ENCODE measurements at places on chromosomes 1 and 21.

DNA sequence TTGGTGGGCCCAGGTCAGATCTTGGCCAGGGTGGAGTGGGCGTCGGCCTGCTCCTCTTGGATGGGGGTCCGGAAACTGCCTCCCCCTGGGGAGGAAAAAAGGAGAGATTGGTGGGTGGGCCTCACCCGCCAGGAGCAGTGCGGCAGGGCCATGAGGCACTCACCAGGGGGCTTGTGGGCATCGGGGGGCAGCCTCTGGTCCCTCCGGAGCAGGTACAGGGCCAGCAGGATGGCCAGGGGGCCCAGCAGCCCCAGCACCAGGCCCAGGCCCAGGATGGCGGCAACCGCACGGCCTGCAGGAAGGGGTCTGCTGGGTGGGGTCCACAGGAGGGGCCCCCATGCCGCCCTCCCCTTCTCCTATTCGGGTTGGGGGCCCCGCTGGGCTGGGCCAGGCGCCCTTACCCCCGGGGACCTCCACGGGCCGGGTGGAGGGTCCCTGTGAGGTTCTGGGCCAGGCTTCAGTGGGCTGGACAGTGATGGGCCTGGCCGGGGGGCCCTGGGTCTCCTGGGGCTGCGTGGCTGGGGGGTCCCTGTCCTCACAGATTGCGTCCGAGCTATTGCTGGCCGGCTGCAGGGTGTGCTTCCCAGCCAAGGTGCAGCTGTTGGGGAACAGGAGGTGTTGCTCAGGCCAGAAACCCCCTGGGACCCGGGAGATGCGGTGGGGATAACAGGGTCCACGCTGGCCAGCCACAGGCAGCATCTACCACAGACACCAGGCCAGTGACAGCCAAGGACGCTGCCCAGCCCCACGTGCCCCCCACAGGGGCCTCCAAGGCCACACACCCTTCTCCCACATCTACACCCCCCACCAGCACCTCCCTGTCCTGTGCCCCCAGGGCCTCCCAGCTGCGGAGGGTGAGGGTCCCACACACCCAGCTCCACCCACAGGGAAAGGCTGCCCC lies 2.2 kb downstream of the TNFRSF4 start:
- DNase-seq: no peak

GRCh38 chr1:151461694-151462093 lies 2.4 kb upstream of the POGZ start:
- DNase-seq: no peak

DNA sequence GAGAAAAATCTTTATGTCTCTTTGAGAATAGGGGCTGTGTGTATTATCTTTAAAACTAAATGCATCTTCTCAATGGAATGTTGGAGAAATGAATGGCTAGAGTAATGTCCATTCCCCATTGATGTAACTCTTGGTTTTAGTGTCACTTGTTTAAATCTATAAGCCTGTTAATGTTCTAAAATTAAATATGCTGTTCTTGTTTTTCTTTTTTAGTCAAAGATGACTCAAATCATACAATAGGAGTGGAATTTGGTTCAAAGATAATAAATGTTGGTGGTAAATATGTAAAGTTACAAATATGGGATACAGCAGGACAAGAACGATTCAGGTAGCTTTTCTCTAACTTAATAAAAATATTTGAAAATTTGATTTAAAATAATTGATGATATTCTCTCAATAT lies 17.6 kb downstream of the RAB4A start:
- DNase-seq: no peak

GRCh38 chr1:10630661-10631120 lies 155.9 kb downstream of the PEX14 start:
- DNase-seq: no peak

GRCh38 chr1:211939876-211940468 lies 95.4 kb downstream of the INTS7 start:
- no peak for DNase-seq

- no peak for DNase-seq
Measured at GRCh38 chr1:71046891-71047634, 553 bp downstream of the PTGER3 start.

- DNase-seq: no peak
Measured at GRCh38 chr1:214003233-214003632, 15.5 kb downstream of the PROX1 start.

DNA sequence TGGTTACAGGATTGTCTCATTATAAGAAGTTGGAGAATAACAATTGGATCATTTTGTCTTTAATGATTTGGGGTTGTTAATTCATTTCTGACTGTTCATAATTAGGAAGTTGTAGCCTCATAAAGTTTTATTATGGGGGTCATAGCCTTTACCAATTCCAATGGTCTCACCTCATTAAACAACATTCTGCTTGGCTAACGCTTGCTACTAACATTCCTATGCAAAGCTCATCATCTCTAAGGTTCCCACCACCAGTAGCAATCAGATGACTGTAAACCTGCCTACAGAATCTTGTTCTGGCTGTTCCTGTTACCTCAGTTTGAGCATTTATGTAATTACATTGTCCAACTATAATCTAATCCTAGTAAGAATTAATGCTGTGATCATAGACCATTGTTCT lies 60.2 kb downstream of the ODF2L start:
- no peak for DNase-seq

DNA sequence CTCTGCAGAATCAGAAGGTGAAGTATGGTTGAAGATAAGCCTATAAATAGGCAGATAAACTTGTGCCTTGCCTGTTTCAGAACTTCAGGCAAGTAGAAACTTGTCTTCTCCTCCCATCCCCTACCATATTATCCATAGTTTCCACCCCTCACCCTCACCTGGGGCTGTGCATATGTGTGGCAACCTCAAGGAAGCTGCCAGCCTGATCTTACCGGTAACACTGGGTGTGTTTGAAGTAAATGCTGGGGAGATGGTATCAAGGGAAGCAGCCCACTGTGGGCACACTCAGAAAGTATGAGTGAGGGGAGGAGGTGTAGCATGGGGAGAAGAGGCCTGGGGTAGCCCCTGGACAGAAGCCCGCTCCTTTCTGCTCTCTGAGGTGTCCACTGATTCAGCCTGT lies 14.5 kb downstream of the VANGL2 start:
- DNase-seq: no peak

GRCh38 chr1:76224752-76225151 lies 150.2 kb downstream of the ST6GALNAC3 start:
- no peak for DNase-seq

GRCh38 chr1:156368889-156369684 lies at the start of gene RHBG:
TSS of gene RHBG (plus strand) at chr1:156369211. CDS start at chr1:156369250, 39 bp downstream.
- DNase-seq: no peak

- DNase-seq: no peak
Measured at GRCh38 chr21:43006874-43007208, 32.5 kb downstream of the PKNOX1 start.

GRCh38 chr1:32724678-32725614 lies 22.4 kb upstream of the SYNC start:
- no peak for DNase-seq

DNA sequence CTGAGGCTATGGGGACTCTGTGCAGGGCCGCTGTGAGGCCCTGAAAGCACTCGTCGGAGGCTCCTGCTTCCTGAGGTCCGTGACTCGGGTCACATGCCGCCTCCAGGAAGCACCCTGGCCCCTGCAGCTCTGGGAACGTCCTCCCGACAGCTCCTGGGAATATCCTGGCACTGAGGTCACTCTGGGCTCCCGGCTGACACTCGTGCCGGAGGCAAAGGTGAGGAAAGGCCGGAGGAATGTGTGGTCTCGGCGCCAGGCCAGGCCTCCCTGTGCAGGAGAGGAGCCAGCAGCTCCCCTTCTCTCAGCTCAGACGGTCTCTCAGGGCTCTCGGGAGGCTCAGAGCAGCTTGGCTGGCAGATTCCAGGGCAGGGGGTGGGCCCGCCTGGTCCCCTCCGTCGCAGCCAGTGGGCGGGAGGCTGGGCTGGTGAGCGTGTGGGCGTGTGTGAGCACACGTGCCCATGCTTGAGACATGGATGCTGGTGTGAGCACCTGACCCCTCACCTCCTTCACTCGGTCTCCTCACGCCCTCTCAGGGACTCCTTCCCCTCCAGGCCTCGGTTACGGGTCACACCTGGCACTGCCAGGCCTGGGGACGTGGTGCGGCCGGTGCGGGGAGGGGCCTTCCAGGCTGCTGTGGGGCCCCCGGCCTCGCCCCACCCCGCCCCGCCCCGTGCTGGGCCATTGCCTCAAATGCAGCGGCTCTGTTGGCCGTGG lies 5.5 kb upstream of the RNF223 start:
- no peak for DNase-seq

- DNase-seq: no peak
Measured at GRCh38 chr1:5238351-5239130, 584.1 kb downstream of the AJAP1 start.

GRCh38 chr1:109357616-109358015 lies 40.1 kb downstream of the SORT1 start:
- no peak for DNase-seq

DNA sequence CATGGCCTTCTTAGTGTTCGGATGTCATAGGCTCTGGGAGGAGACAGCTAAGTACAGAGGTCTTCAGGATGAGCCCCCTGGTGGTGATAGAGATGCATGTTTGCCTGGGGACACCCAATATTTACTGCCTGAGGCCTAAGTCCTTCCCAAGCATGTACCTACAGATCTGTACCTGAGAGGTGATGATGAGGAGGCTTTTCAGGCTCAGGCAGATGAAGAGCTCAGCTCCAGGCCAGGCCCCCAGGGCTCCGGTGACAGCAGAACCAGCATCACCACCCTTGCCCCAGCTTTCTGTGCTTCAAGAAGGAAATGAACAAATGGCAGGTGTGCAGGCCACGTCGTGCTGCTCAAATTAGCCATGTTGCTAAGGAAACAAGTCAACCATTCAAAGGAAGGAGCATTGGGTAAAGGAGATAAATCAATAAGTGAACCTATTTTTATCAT lies 21.1 kb downstream of the CACNA1E start:
- DNase-seq: no peak

Measured in stimulated activated CD8-positive, alpha-beta memory T cell treated with anti-CD3 and anti-CD28 coated beads, Interleukin-2, amount 100 ng/mL, for 1 hour (primary cell).